CD4-positive, CD25-positive, alpha-beta regulatory T cell (primary cell): ENCODE measurements at places on chromosomes 2 and 18. TPM values are rescaled to one million over a fixed set of nuclear protein-coding genes. Genes with fewer than 3 reads are reported as not detected.

DNA sequence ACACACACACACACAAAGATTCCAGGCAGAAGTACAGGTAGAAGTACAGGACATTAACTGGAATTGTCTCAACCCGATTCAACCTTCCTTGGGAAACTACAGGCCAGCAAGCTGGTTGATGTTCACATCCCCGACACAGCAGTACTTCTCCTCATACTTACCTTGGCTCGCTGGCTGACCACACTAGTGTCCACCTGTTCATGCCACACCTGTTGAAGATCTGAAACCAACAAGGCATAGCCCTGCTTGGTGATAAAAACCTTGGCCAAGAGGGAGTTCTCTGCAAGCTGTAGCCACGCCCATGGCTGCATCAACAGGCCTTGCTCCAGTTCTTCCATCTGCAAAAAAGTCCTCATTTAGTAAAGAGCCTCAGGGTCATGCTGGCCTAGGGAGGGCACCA is 2.6 kb downstream of the NHEJ1 start:
- no peaks in the 10 kb centered on the region for H3K27me3 ChIP-seq
- H3K27ac ChIP-seq, result no peak overlapping the region
- H3K4me3 ChIP-seq, result no peak overlapping the region
- peaks cover 36% of the 10 kb centered on the region for H3K36me3 ChIP-seq
- no peak for DNase-seq
- peaks cover 13% of the 10 kb centered on the region for H3K4me1 ChIP-seq

DNA sequence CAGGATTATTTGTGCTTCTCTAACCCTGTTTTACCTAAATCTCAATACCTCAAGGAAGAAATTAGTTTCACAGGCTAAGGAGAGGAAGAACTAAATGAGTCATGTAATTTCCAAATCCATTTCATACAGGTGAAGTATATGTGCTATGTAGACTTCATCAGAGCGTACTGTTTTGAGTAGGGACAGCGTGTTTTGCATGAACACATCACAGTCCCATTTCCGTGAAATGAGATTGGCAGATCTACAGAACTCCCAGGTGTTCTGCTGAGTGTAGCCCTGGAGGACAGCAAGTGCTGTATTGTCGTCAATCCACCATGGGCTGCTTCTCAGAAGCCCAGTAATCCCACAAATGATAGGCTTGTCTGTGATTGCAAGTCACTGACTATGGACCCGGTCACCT is 97.7 kb downstream of the XRCC5 start:
- no peak overlapping the region for H3K4me3 ChIP-seq
- peak; percentile 30 for DNase-seq
- H3K27me3 ChIP-seq, result no peaks in the 10 kb centered on the region

GRCh38 chr18:26549263-26550094 is 1.1 kb upstream of the KCTD1 start:
- DNase-seq, result no peak
- H3K4me3 ChIP-seq, result no peak overlapping the region
- no peaks in the 10 kb centered on the region for H3K36me3 ChIP-seq
- H3K27ac ChIP-seq, result no peak overlapping the region
- peaks cover 23% of the 10 kb centered on the region for H3K4me1 ChIP-seq

- no peaks in the 10 kb centered on the region for H3K4me1 ChIP-seq
- no peak overlapping the region for H3K4me3 ChIP-seq
- no peaks in the 10 kb centered on the region for H3K36me3 ChIP-seq
- no peak for DNase-seq
- no peak overlapping the region for H3K27ac ChIP-seq
- H3K27me3 ChIP-seq, result no peaks in the 10 kb centered on the region
These were observed 237.5 kb downstream of the LOXHD1 start for GRCh38 chr18:46419391-46420141.

PSMA8 gene
- total RNA-seq, result 0.30 TPM

DPP10 gene
- not detected for total RNA-seq

EPB41L3 gene
- total RNA-seq, result 0.52 TPM

TXNDC9 gene
- total RNA-seq, result 15.1 TPM

MLPH gene
- total RNA-seq, result 0.47 TPM

ARL5A gene
- 27.3 TPM for total RNA-seq

GATA6 gene
- 0.10 TPM for total RNA-seq
